ENCODE measurements at places on chromosomes 7 and 10.

DNA sequence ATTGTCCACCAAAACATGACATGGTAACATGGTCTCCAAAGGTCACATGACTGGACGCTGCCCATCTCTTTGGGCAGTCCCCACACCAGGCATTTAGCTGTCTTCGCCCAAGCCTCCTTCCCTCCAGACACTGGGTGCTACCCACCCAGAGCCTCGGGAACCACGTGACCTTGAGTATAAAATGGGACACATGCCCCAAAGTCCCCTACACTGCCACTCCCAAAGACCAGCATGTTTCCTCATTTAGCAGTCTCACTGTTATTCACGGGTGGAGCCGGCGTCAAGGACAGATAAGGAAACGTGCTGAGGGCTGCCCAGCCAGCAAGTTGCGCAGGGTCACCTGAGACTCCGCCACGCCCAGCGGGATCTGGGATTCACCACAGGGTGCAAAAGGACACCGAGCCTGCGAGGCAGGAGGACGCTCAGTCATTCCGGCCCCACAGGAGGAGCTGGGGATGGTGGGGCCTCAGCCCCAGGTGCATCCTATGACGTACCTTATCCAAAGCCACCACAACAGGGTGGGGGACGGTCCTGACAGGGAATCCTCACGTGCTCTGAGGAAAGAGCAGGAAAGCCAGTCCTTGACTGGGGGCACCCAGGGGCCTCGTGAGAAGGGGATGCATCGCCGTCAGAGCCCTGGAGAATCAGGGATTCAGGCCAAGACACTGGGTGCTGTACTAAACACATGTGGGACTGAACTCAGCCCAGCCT is 226.9 kb downstream of the TNS3 start:
- no peak for DNase-seq

DNA sequence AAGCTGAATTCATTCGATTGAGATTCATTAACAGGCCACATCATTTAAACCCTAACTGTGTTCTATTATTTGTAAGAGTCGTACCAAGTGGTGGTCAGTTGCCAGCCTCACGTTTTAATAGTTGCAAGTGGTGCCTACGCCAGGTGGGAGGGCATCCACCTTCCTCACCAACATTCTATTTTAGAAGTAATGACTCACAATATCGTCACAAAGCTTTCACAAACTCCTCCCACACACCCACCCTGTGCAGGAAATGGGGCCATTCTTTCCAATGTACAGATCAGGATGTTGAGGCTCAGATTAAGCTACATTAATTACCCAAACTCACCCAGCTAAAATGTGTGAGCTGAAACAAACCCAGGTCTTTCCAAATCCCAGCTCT is 77.3 kb upstream of the SAMD8 start:
- DNase-seq = peak; percentile 31

GRCh38 chr7:15279640-15280039 is 282.2 kb downstream of the AGMO start:
- no peak for DNase-seq

- DNase-seq = no peak
These were observed 95.3 kb downstream of the SEC61G start for GRCh38 chr7:54663603-54664234.

DNA sequence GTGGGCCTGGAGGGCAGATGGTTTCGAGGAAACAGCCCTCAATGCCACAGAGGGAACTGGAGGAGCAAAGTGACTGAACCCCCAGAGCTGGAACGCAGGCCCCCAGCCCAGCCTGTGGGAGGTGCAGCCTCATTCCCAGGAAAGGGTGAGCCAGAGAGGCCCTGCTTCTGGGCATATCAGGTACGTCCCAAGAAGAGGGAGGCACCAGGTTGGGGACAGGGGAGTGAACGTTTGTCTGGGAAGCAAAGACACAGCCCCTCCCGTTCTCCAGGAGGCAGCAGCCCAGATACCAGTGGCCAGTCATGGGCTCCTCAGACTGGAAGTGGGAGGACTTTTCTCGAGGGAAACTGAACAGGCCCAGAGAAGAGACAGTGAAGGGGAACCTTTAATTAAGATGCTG is 74.3 kb upstream of the RET start:
- no peak for DNase-seq

GRCh38 chr10:126185676-126186447 is 202.4 kb downstream of the ADAM12 start:
- no peak for DNase-seq

- no peak for DNase-seq
These were observed 12.8 kb upstream of the JMJD1C start for GRCh38 chr10:63478564-63478963.

Measured in inflammatory macrophage treated with lipopolysaccharide for 1 hour (primary cell).